ENCODE measurements at places on chromosomes 12 and 14.

DNA sequence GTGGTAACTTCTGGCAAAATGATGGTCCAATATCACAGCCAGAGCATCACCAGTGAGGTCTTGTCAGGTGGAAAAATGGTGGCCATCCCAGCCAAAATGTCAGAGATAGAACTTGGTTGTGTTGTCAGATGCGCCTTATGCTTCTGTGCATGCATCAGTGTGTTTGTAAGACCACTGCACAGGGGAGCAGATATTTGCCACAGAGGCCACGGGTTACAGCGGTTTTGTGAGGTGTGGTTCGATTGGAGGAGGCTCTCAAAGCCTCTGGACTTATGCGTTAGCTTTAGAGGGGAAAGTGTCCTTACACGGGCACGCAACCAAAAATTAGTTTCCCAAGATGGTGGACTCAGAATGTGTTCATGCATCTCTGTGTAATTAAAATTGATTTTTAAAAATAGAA is 243.8 kb downstream of the ADGRD1 start:
- no peak for DNase-seq

- DNase-seq = no peak
These were observed 420.7 kb downstream of the DAD1 start for GRCh38 chr14:22168092-22168955.

DNA sequence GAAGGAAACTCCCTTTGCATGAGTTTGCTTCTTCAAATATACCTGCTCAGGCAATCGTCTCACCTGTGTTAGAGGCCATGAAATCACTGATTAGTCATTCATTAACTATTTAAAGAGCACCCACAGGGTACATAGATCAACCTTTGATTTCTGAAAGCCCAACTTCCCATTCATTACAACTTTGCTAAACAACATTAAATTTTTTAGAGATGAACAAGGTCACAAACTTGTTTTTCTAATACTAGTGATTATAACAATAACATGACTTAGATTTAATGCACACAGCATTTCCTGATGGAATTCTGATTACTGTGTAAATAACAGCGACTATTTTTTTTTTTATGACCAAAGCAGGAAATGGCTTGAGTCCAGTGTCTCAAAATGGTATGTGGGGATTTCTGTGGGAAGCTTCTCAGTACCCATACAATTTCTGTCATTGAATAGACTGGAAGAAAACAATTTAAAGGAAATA is 5.4 kb upstream of the ERO1A start:
- DNase-seq = no peak

GRCh38 chr12:81461163-81461562 is 298.0 kb downstream of the PPFIA2 start:
- DNase-seq = no peak

DNA sequence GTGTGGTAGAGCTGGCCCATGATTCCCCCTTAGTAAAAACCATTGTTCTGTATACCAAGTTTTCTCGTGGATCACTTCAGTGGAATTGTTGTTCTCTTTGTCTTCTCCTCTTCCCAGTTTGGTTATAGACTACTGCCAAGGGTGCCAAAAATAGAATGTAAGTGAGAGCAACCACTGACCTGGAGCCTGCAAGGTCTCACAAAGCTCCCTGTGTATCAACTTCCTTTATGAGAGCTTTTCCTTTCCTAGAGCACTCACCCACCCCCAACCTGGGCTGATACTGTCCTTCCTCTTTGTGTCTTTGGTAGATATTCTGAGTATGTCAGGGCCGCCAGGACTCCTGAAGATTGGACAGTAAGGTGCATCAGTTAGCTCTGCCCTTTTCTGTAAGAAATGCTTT is 101.0 kb downstream of the SCN8A start:
- no peak for DNase-seq

Measured in skeletal muscle cell (primary cell).